ENCODE measurements at places on chromosomes 3 and 15.

- no peak for DNase-seq
Measured at GRCh38 chr3:107116251-107116650, 261.0 kb upstream of the CCDC54 start.

DNA sequence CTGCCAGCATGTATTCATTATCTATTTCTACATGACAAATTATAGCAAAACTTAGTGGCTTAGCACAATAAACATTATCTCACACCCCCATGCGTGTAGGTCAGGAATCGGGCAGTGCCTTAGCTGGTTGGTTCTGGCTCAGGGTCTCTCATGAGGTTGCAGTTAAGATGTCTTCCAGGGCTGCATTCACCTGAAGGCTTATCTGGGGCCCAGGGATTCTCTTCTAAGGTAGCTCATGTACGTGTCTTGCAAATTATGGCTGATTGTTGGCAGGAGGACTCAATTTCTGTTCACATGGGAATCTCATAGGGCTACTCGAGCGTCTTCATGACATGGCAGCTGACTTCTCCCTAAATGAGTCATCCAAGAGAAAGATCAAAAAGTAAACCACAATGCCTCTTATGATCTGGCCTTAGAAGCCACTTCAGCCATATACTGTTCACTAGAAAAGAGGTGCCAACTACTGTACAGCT, 42.9 kb upstream of the TSC22D2 start:
- DNase-seq: peak; percentile 71

GRCh38 chr3:420584-420983, 224.0 kb downstream of the CHL1 start:
- no peak for DNase-seq

GRCh38 chr15:87589134-87589533, 667.4 kb downstream of the NTRK3 start:
- no peak for DNase-seq

DNA sequence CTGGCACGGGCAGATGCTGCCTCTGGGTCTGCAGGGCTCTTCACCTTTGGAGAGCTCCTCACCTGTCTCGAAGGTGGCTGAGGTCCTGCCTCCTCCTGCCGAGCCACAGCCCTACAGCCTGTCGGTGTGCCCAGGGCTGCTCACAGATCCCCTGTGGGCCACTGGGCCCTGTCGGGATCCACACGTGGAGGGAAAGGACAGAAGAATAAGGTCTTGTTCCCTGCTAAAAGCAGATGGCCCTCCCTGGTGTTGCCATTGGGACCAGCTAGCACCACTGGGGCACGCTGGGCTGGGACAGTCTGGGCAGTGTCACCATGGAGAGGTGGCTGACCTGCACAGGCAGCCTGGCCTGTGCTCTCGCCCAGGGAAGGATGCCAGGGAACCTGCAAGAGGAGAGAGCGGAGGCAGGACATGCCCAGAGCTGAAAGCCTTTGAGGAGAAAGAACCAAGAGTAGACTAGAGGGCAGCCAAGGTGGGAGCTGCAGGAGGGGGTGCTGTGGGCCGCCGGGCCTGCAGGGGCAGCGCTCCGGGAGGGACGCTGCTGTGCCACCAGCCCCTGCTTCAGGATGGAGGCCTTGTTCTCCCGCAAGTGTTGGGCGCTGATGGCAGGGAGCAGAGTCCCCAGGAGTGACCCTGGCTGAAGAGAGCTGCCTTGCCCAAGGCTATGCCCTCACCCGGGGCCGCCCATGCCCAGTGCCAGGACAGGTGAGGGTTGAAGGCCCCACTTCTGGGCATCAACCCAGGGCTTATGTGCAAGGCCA, 210.2 kb downstream of the XXYLT1 start:
- DNase-seq: no peak

- peak; percentile 9 for DNase-seq
Measured at GRCh38 chr3:107452436-107452835, 70.3 kb upstream of the BBX start.

- DNase-seq: no peak
Measured at GRCh38 chr15:78681281-78682003, 40.4 kb upstream of the CHRNB4 start.

DNA sequence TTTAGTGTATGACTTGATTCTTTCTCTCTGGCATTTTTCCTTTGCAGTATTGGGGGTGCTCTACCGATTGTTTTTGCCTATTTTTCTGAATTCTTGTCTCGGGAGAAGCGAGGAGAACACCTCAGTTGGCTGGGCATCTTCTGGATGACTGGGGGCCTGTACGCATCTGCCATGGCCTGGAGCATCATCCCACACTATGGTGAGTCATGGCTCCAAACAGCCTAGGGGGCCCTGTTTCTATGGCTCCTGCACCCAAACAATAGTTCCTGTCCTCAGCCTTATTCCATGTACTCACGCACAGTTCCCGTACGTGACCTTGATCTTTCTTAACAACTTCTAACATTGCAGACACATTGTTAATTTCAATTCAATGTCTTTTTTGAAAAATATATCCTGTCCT, 152.3 kb downstream of the SV2B start:
- no peak for DNase-seq

- no peak for DNase-seq
Measured at GRCh38 chr3:124345845-124346244, 353.9 kb upstream of the ROPN1 start.

- no peak for DNase-seq
Measured at GRCh38 chr3:182005219-182005618, 293.5 kb downstream of the SOX2 start.

GRCh38 chr3:152266221-152266995, 2.3 kb upstream of the MBNL1 start:
- peak; percentile 89 for DNase-seq

DNA sequence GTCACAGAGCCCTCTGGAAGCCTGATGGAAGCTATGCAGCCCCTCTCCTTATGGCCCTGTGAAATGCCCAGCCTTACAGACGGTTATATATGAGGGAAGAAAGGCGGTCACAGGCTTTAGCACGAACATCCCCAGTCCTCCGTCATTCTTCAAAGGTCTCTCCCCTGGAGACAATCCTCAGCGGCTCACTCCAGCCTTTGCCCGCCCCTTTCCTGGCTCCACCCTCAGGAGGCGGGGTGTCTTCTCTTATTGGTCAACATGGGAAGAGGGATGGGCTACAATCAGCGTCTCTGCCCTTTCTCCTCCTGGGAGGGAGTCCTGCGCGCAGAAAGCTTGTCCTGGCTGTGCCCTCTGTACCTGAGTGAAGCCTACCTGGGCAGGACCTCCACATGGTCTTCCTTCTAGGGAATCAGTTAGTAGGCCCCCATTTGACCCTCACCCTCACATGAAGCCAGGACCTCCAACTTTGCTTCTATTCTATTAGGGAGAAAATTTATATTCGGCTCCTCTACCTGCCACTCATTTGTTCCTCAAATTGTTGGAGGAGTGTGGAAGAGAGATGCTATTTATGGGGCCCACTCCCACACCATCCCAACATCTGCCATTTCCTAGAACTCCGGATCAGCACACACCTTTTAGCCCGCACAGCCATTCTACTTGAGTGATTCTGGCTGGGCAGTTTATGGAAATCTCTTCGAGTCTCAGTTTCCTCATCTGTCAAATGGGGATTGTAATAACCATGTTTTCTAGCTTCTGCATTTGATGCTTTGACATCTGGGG, 112.9 kb upstream of the SLC6A11 start:
- DNase-seq: no peak

- DNase-seq: no peak
Measured at GRCh38 chr3:129673897-129674797, 67.7 kb upstream of the PLXND1 start.

DNA sequence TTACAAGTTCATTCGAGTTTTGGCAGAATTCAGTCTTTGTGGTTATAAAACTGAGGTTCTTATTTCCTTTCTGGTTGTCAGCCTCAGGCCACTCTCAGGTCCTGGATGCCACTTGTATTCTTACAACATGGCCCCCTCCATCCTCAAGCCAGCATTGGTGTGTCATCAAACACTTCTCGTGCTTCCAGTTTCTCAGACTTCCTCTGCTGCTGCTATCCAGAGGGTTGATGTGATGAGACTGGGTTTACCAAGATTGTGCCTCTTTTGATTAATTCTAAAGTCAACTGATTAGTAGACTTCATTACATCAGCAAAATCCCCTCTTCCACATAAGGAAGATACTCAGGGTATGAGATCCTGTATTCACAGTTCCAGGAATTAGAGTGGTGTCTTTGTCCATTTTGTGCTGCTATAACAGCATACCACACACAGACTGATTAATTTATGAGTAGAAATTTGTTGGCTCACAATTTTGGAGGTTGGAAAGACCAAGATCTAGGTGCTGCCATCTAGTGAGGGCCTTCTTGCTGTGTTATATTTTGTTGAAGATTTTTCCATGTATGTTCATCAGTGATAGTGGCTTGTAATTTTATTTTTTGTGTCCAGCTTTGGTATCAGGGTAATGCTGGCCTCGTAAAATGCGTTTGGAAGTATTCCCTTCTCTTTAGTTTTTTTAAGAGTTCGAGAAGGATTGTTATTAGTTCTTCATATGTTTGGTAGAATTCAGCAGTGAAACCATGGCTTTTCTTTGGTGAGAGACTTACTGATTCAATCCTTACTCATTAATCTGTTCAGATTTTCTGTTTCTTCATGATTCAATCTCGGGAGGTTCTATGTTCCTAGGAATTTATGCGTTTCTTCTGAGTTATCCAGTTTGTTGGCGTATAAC, 11.1 kb downstream of the LRCH3 start:
- no peak for DNase-seq

DNA sequence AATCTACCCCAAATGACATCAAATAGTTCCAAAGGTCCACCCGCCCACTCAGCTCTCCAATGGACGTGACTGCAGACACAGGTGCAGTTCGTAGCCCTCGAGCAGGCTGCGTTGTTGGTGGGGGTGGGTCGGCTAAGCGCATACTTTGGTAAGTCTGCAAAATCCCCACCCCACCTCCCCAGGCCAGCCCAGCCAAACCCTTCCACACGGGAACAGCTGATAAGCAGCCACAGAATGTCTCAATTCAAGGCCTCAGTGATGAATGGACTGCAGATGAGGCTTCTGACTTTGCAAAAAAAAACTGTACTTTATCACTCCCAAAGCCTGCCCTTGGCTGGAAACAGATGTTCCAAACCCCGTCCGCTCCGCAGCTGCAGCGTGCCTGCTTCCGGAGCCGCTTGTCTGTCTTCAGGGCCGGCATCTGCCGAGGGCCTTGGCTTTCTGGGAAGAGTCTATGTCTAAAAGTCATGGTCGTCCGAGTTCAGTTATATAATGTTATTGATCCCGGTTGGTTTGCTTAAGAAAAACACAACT, 38.2 kb downstream of the PCSK6 start:
- DNase-seq: no peak

GRCh38 chr3:195080571-195081151, 190.3 kb downstream of the XXYLT1 start:
- no peak for DNase-seq

- DNase-seq: no peak
Measured at GRCh38 chr3:5634411-5634810, 446.9 kb downstream of the EDEM1 start.

DNA sequence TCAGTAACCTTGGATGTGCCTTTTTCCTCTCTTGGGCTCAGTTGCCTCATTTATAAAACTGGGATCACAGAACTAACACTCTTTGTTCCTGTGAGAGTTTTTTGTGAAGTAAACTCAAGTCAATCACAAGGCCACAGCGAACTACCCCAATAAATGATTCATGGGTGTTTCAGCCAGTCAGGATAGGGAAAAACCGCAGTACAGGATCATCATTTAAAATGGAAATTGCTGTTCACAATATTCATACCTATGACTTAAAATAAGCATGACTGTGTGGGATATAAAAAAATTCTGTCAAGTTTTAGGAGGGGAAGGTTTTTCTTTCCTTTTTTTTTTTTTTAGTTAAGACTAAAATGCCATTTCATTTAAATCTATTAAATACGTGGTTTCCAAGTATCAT, 238.1 kb downstream of the CHST2 start:
- DNase-seq: no peak

GRCh38 chr3:105065895-105066839, 300.5 kb upstream of the ALCAM start:
- no peak for DNase-seq

DNA sequence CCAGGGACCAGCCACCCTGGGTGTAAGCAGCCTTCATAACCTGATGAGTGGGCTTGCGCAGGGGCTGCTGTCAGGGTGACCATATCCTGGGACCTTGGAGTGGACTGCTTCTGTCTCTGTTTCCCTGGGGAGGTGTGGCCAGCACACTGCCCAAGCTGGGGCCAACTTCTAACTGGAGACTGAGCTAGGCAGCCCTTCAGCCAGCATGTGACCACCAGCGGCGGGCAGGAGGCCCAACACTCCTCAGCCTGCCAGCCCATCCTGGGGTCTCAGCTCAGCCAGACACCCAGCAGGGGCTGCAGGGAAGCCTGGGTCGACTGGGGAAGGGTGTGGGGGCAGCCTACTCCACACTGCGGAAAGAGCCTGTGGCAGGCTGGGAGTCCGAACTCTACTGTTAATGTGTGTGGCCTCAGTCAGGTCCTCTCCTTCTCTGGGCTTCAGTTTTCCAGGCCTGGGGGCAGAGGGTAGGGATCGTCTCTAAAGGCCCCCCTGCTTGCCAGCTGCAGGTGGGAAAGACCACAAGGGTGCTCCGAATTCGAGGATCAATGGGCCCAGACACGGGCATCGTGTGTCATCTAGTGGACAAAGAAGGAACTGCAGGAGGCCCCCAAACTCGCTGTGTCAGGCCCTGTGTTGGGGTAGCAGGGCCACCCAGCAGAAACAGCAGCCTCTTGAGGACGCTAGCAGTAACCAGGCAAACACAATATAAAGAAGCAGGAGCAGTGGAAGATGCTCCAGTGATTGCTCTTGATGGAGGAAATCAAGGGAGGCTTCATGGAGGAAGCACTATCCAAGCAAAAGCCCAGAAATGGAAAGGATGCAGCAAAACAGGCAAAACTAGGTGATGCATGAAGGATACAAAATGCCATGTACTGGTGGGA, 2.0 kb upstream of the SEMA3G start:
- peak; percentile 41 for DNase-seq

DNA sequence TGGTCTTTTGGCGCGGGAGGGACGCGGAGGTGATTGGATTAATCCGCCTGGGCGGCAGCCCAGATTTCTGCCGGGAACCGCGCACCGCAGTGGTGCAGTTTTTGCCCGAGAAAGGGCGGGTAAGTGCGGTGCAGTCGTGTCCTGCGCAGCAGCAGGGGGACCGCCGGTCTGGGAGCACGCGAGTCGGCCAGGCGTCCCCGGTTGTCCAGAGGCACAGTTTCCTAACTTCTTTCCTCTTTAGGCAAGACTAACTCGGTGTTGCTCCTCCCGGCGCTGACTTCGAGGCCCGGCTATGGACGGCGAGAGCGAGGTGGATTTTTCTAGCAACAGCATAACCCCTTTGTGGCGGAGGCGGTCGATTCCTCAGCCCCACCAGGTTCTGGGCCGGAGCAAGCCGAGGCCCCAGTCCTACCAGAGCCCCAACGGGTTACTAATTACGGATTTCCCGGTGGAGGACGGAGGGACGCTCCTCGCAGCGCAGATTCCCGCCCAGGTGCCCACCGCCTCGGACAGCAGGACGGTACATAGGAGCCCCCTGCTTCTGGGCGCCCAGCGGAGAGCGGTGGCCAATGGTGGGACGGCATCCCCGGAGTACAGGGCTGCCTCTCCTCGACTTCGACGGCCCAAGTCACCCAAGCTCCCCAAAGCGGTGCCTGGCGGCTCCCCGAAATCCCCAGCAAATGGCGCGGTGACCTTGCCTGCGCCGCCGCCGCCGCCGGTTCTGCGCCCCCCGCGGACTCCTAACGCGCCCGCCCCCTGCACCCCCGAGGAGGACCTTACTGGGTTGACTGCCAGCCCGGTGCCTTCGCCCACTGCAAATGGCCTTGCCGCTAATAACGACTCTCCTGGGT, 736 bp downstream of the ARHGEF26 start:
- DNase-seq: peak; percentile 16

GRCh38 chr3:68878962-68879361, 53.4 kb downstream of the TAFA4 start:
- no peak for DNase-seq

GRCh38 chr15:39499681-39500080, 81.2 kb upstream of the THBS1 start:
- no peak for DNase-seq

All from brain microvascular endothelial cell (primary cell).